ENCODE measurements at places on chromosomes 12 and 14.

- DNase-seq, result no peak
Observed at GRCh38 chr14:52033101-52033642, 35.7 kb downstream of the NID2 start.

GRCh38 chr12:106174876-106175275, 36.1 kb upstream of the NUAK1 start:
- no peak for DNase-seq

DNA sequence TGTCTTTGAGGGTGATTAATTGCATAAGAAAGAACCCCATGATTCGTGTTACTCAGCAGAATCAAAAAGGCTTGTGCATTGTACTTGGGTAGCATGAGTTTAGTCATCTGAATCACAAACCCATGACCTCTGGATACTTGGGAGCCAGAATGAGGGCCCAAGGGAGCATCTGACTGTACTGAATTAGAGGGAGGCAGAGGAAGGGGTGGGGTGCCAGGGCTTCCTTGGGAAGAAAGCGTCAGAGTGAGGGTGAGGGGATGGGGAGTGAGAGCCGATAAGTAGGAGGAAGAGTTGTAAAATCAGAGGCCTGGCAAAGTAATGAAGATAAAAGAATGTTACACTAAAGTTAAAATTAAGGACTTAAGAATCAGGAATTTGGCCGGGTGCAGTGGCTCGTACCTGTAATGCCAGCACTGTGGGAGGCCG, 29.8 kb downstream of the GPRC5D start:
- no peak for DNase-seq

DNA sequence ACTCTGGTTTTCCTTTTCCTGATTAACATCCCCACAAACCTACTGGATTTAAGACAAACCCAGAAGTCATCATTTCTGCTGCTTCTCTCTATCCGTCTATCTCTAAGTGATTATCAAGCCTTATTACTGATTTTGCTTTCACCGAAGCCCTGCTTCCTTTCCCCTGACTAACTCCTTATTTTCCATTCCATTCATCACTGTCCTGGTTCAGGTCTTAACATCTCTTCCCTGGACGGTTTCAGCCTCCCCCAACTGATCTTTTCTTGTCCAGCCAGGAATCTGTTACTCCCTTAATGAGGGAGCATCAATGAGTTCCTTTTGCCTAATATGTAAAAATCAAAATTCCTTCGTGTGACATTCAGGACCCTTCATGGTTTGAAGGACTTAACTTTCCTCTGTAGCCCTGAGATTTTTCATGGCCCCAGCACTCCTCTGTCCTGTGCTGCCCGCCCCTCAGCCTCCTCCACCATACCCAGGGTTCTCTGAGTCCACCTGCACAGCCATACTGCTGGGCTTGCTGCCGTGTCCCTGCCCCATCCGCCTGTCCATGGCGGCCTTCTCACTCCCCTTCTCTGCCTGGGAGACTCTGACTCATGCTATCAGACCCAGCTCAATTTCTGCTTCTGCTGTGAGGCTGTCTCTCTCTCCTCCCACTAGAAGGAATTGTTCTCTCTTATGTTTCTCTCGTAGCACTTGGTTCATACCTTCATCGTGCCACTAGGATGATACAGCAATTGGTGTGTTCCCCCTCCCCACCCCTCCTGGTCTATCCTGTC, 167.8 kb upstream of the HIF1A start:
- no peak for DNase-seq

DNA sequence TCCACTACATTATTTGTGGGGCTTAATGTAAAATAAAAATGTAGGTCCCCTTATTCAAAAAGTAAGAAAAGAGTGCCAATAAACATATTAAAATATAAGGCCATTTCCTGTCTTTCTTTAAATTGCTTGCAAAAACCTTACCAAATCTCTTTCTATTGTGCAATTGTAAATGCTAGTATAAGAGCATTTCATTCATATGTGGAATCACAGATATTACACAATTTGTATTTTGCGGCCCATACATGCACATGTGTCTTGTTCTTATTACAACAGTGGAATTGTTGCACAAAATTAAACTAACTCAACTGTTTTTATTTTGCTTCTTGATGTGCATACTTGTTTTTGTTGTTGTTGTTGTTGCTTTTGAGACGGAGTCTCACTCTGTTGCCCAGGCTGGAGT, 20.1 kb upstream of the CRADD start:
- DNase-seq, result no peak

- no peak for DNase-seq
Observed at GRCh38 chr14:100117633-100118395, 41.6 kb downstream of the DEGS2 start.

DNA sequence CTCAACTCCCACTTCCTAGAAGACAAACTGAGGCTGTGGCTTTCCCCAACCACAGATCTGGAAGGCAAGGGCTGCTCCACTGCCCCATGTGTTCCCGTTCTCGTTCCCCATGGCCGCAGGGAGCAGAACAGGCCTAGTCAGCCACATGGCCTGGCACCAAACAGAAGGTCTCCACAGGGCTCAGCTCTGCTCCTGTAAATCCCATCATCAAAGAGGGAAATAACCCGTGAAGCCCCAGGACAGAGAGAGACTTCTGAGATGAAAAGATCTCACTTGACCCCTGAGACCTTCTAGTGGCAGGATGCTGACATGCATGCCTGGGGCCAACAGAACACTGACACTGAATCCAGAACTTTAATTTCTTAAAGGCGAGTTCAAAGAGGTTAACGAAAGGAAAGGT, 68.9 kb downstream of the BCL11B start:
- no peak for DNase-seq

- no peak for DNase-seq
Observed at GRCh38 chr14:88312257-88312656, 10.8 kb downstream of the KCNK10 start.

DNA sequence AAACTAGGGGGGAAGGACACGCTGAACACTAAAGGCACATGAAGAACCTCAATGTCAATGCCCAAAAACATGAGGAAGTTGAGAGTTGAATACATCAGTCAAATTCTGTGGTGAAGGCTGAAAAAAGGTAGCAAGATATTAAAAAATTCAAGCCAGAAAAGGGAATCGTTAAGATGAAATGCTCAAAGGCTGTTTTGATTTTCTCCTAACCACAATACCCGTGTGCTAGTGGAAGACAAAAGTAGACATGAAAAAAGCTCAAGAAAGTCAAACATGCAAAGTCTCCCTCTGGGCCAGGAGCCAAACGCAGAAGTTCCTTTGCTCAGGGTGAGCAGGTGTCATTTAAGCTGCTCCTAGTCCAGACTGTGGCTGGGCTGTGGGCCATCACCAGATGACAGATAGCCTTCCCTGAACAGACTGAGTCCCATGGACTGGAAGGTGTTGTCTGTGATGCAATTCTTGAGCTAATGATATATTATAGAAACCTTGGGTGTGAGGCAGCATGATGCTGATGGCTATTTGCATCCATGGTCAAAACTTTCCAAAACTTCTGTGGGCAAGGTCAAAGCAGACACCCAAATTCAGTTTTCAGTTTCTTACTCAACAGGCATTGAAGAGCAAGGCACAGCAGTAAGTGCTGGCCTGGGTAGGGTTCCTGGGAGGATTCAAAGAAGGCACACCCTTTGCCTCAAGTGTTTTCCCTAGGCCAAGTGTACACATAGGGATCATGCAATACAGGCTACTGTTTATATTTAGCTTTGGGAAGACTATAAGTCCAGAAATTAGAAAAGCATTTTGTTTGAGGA, 81.6 kb downstream of the MYRFL start:
- DNase-seq, result no peak

DNA sequence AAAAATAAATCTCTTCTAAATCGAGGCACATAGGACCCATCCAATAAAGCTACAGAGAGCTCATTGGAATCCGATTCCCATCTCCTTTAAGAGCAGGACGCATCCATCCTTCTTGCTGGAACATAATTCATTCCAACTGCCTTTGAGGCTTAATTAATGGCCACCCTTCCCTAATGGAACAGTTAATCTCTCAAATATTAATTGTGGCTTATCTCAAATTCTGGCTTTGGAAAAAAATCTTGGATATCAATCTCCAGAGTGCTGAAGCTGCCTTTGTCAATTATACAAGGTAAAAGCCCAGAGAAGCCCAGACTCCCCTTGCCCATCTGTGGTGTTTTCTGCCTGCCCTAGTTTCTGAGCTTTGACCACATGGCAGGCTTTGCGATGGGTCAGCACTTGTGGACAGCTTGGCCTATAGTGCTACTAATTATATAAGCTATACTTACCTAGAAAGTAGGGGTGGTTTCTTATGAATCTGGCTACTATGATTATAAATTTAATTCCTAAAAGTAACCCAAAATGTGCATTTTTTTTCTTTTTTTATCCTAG, 246.3 kb downstream of the NUAK1 start:
- DNase-seq, result no peak

DNA sequence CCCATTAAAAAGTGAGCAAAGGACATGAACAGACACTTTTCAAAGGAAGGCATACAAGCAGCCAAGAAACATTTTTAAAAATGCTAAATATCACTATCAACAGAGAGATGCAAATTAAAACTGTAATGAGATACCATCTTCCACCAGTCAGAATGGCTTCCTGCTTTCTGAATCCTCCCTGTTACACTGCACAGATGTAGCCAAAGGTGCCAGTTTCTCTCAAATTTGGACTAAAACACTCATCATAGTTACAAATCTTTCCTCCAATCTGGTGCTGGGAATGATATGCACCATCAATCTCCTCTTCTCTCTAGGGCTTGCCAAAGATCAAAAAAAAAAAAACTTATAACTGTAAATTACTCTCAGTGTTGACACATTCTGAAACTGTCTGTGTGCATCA, 311.8 kb upstream of the CLEC14A start:
- DNase-seq, result no peak

DNA sequence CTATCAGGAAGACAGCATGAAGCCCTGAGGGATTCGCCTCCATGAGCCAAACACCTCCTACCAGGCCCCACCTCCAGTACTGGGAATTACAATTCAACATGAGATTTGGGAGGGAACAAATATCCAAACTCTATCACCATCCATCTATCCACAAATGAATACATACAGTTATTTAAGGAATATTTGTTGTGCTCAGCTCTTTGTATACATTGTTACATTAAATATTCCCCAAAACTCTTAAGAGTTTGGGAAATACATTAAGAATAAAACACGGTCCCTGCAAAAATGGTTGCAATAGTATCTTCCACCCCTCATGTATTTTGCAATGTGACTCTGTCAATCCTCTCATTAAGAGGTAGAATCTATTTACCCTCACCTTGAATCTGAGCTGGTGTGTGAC, 109.8 kb upstream of the PLXNC1 start:
- no peak for DNase-seq

DNA sequence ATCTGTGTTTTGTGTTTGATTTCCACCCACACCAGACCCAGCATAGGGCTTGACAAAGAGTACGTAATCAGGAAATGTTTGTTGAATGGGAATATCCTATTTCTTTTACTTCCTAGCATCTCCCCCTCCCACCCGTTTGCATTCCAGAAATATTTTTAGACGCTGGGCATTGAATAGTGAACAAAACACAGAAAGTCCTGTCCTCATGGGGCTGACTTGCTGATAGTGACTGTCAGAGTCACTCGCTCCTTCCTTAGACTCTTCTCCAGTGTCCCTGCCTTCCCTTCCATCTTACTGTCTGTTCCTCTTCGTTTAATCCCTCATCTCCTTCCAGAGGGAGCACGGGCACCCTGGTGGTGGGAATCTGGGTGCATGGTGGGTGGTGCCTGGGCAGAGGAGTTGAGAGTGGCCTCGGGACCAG, 53.6 kb downstream of the SLC25A47 start:
- DNase-seq, result no peak

DNA sequence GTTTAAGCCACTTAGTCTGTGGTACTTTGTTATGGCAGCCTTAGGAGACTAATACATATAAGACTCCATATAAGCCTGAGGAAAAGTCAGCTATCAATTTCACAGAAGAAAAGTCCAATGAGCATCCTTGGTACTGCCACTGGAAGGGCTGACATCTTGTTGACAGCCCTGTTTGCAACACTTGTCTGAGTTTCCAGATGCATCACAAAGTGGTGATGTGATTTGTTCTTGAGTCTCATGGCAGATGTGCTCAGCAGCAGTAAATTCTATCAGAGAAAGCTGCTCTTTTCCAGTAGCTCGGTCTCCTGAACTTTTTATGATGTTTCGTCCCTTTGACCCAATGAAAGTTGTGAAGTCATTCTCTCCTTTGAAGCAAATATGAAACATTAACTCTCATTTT, 54.3 kb downstream of the STON2 start:
- no peak for DNase-seq

- no peak for DNase-seq
Observed at GRCh38 chr14:94458558-94459205, 6.1 kb upstream of the SERPINA11 start.

- DNase-seq, result no peak
Observed at GRCh38 chr14:39229222-39229543, 4.5 kb upstream of the MIA2 start.

- no peak for DNase-seq
Observed at GRCh38 chr12:114406316-114406983, 506 bp upstream of the TBX5 start.

GRCh38 chr14:101248840-101249675, 312.2 kb upstream of the DIO3 start:
- no peak for DNase-seq

GRCh38 chr14:79040790-79041189, 870.6 kb downstream of the NRXN3 start:
- no peak for DNase-seq

- no peak for DNase-seq
Observed at GRCh38 chr12:462936-463705, 3.4 kb downstream of the B4GALNT3 start.

DNA sequence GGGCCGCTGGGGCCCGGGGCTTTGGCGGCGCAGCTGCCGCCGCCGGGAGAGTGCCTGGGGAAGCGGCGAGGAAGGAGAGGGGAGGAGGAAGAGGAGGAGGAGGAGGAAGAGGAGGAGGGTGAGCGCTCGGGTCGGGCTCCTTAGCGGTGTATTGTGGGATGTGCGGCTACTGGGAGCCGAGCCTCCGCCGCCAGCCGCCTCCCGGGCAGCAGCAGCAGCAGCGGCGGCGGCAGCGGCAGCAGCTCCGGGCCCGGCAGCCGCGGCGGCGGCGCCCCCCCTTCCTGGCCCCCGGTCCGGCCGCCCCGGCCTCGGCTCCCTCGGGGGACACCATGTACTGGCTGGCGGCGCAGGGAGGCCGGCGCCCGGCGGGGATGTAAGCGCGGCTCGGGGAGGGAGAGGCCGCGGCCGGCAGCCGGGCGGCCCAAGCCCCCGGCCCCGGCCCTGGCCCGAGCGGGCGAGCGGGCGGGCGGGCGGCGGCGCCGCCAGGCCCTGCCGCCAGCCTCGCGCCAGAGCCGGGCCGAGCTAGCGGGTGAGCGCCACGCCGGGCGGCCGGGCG, at the start of gene SETD1B:
Gene SETD1B, plus strand, starts transcription at position 149 of the 556 bp plus-strand sequence. CDS start 729 bp downstream, outside the sequence.
- DNase-seq, result peak; percentile 57

- DNase-seq, result no peak
Observed at GRCh38 chr14:32009976-32010581, 67.0 kb upstream of the ARHGAP5 start.

DNA sequence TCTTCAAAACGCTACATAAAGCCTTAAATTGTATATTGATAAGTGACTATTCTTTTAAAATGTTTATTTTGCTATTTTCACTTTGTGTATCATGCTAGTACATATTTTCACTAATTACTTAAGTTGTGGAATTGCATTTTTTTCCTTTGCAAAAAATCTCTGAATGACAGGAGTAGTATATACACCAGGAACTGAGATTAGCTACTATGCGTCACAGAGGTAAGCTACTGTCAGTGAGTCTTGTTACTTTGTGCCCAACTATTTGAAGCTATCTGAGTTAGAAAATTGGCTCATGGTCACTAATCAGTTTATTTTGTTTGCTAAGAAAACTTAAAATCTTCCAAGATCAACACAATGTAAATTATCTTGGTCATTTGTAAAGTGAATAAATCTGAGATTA, 887.4 kb downstream of the TMTC2 start:
- DNase-seq, result no peak
